ENCODE measurements at places on chromosomes 16 and 17. TPM values are rescaled to one million over a fixed set of nuclear protein-coding genes. Genes with fewer than 3 reads are reported as not detected.

DNA sequence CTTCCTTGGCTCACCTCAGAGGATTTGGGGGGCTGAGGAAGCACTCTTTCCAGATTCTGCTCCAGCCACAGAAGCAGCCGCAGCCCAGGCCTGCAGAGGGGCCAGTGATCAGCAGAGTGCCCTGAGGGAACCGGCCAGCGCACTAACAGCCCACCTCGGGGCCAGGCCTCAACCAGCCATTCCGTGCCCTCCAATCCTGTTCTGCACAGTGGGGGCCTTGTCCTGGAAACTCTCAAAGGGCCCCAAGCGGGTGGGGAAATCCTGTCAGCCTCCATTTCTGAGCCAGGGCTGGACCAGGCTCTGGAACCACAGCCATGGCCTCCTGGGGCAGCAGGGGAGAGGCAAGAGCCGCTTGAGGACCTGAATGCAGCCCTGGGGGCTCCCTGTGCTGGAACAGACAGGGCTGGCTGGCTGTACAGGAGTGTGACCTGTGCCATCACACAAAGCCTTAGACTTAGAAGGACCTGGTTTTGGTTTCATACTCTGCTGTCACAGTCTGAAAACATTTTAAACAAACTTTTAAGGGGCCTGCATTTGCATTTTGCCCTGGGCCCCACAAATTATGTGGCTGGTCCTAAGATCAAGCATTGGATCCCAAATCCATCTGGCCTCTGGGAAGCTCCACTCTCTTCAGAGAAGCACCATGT, 10.0 kb downstream of the CNGB1 start:
- H3K36me3 ChIP-seq = no peaks in the 10 kb centered on the region
- no peak overlapping the region for H3K4me3 ChIP-seq
- no peaks in the 10 kb centered on the region for H3K27me3 ChIP-seq
- H3K4me1 ChIP-seq = peaks cover 3% of the 10 kb centered on the region
- DNase-seq = no peak
- no peak overlapping the region for H3K27ac ChIP-seq

DNA sequence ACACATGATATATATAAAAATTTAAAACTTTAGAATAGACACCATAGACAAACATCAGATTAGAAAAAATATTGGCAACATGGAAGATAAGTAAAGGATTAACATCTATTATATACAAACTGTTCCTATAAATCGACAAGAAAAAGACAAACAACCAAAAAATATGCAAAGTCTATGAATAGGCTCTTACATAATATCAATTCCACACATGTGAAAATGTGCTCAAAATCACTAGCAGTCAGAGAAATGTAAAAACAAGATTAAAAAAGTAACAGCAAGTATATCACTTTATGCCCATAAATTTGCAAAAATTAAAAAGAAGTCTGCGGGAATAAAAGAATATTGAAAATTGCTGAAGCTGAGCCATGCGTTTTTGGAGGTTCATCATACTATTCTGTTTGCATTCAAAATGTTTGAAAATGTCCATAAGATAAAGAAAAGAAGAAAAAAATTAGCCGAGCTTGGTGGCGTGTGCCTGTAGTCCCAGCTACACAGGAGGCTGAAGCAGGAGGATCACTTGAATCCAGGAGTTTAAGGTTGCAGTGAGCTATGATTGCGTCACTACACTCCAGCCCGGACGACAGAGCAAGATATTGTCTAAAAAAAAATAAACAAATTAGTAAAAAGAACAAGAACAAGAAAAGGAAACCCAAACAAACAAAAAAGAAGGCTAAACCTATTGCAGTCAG, 11.2 kb upstream of the ERN2 start:
- no peaks in the 10 kb centered on the region for H3K27me3 ChIP-seq
- DNase-seq = no peak
- H3K27ac ChIP-seq = no peak overlapping the region

DNA sequence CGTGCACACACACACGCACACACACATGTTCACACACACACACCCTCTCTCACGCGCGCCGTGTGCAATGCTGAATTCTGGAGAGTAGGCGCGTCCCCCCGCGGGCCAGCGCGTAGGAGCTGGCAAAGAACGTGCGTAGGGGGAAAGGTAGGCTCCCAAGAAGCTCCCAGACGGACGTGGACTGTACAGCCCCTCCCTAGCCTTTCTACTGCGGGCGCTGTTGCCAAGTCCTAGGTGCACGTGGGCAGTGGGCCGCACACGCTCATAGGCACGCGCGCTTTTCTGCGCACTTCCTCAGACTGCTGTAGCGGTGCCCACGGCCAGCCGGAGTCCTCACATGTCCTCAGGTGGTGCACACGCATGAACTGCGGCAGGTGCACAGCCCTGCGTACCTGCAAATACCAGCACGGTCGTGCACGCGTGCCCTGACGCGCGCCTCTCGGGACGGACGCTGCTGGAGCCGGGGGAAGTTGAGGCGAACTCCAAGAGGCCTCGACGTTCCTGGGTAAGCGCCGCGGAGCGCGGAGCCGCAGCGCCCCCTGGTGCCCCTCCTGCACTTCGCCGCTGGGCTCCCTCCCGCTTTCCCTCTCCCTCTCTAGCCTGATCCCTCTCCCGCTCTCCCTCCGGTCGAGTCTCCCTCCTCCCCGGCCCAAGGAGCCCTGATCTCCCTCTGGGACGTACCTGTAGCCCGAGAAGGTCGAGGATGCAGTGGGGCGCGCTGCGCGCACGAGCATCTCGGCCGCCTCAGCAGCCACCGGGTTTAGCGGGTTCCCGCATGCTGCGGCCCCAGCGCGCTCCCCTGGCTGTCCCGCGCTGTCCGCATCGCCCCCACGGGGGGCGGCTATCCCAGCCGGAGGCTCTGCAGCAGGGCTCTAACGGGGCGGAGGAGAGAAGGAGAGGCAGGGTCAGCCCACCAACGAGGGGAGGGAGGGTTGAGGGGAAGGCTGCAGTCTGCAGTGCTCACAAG, 749 bp downstream of the GRIN2A start:
- DNase-seq = peak; percentile 23
- H3K27me3 ChIP-seq = no peaks in the 10 kb centered on the region
- no peak overlapping the region for H3K4me3 ChIP-seq
- no peak overlapping the region for H3K27ac ChIP-seq

Gene TMIGD1
- not detected for total RNA-seq

Gene DPEP2
- not detected for total RNA-seq

- no peaks in the 10 kb centered on the region for H3K27me3 ChIP-seq
- peak; percentile 100 for DNase-seq
- H3K27ac ChIP-seq = peak overlapping the region; percentile 99
- H3K36me3 ChIP-seq = peaks cover 32% of the 10 kb centered on the region
- H3K4me1 ChIP-seq = peaks cover 45% of the 10 kb centered on the region
- peak overlapping the region; percentile 65 for H3K4me3 ChIP-seq
Measured at GRCh38 chr16:75305364-75306098, 54.1 kb upstream of the BCAR1 start.

GRCh38 chr17:10305398-10305797, 67.4 kb downstream of the MYH13 start:
- H3K4me1 ChIP-seq = no peaks in the 10 kb centered on the region
- no peaks in the 10 kb centered on the region for H3K36me3 ChIP-seq
- H3K27ac ChIP-seq = no peak overlapping the region
- no peak for DNase-seq
- no peaks in the 10 kb centered on the region for H3K27me3 ChIP-seq

Gene ITGAL
- total RNA-seq = not detected

Gene SMYD4
- total RNA-seq = 13.6 TPM

DNA sequence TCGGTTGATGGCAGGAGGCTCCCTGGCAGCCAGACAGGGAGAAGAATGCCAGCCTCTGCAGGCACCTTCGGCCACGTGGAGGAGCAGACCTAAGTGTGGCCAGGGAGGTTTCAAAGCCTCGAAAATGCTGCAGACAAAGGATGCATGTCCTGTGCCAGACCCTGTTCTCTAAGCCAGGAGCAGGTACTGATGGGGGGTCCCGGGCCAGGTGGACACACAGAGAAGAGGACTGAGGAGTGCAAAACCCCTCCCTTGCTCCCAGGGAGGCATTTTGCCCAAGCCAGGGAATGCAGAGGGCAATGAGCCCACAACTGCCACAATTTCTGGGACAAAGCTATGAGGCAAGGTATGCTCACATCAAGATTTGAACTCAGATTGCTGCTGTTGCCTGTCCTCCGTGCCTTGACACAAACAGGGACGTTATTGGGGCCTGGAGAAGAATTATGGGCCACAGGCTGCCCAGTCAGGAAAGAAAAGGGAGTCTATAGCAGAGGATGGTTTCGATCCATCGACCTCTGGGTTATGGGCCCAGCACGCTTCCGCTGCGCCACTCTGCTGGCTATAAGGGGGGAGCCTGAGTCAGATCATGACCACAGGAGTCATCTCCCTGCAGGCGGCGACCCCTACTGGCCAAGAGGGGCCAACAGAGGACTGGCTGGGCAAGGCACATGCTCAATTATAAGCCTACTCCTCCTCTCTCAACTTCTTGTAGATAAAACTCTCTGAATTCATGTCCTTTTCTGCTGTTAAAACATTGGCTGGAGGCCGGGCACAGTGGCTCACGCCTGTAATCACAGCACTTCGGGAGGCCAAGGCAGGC, 25.1 kb upstream of the FOXK2 start:
- H3K27ac ChIP-seq = peak overlapping the region; percentile 87
- peaks cover 39% of the 10 kb centered on the region for H3K4me1 ChIP-seq
- no peaks in the 10 kb centered on the region for H3K27me3 ChIP-seq
- peak; percentile 96 for DNase-seq
- peaks cover 10% of the 10 kb centered on the region for H3K36me3 ChIP-seq

- H3K36me3 ChIP-seq = peaks cover 12% of the 10 kb centered on the region
- H3K27me3 ChIP-seq = no peaks in the 10 kb centered on the region
- no peak overlapping the region for H3K4me3 ChIP-seq
- no peak overlapping the region for H3K27ac ChIP-seq
- DNase-seq = no peak
- H3K4me1 ChIP-seq = no peaks in the 10 kb centered on the region
Measured at GRCh38 chr17:50190603-50191358, 10.7 kb downstream of the COL1A1 start.

GRCh38 chr16:68444056-68444657, 4.2 kb downstream of the SMPD3 start:
- peak; percentile 51 for DNase-seq
- H3K27ac ChIP-seq = no peak overlapping the region
- H3K36me3 ChIP-seq = no peaks in the 10 kb centered on the region
- no peaks in the 10 kb centered on the region for H3K4me1 ChIP-seq

Gene CDC27
- total RNA-seq = 141 TPM

DNA sequence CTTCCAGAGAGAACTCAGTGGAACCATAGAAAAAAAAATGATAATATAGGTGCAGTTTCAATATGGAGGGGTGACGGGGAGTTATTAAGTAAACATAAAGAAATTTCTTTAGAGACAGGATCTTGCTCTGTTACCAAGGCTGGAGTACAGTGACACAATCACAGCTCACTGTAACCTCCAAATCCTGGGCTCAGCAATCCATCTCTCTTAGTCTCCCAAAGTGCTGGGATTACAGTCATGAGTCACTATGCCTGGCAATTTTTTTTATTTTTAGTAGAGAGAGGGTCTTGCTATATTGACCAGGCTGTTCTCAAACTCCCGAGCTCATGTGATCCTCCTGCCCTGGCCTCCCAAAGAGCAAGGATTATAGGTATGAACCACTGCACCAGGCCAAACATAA, 48.8 kb downstream of the NLRC5 start:
- no peak overlapping the region for H3K4me3 ChIP-seq
- H3K36me3 ChIP-seq = no peaks in the 10 kb centered on the region
- no peak for DNase-seq
- H3K27ac ChIP-seq = no peak overlapping the region
- no peaks in the 10 kb centered on the region for H3K4me1 ChIP-seq

GRCh38 chr16:11384184-11384955, 39.1 kb downstream of the RMI2 start:
- DNase-seq = no peak
- no peak overlapping the region for H3K4me3 ChIP-seq
- no peak overlapping the region for H3K27ac ChIP-seq
- no peaks in the 10 kb centered on the region for H3K36me3 ChIP-seq

DNA sequence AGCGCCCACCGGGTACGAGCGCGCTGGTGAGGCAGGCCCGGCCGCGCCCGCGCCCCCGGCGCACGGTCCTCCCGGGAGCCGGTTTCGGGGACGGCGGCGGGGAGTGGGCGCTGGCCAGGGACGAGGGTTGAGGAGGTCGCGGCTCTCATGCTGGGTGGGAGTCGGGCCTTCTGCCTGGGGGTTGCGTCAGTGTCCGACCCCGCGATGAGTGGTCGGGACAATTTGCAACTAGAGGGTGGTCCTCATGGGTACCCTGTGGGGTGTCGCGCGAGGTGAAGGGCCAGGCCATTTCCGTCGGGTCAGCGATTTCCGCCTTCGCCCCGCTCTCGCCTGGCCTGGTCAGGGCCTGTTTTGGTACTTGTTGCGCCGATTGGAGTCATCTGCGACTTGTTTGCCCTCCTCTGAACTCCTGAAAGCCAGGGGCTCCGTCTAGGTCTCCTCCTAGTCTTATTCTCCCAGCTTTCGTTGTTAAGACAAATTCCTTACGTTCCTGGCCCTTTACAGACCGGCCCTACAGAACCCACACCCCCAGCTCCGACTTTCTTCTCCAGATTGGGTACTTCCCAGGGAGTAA, 14.9 kb downstream of the NAA60 start:
- DNase-seq = no peak
- H3K4me3 ChIP-seq = peak overlapping the region; percentile 84
- no peaks in the 10 kb centered on the region for H3K27me3 ChIP-seq
- peaks cover 17% of the 10 kb centered on the region for H3K36me3 ChIP-seq

GRCh38 chr17:80414508-80414802, 512 bp upstream of the ENDOV start:
- peaks cover 30% of the 10 kb centered on the region for H3K4me1 ChIP-seq
- peak overlapping the region; percentile 96 for H3K27ac ChIP-seq
- H3K36me3 ChIP-seq = peaks cover 14% of the 10 kb centered on the region
- peak overlapping the region; percentile 72 for H3K4me3 ChIP-seq
- peak; percentile 10 for DNase-seq

DNA sequence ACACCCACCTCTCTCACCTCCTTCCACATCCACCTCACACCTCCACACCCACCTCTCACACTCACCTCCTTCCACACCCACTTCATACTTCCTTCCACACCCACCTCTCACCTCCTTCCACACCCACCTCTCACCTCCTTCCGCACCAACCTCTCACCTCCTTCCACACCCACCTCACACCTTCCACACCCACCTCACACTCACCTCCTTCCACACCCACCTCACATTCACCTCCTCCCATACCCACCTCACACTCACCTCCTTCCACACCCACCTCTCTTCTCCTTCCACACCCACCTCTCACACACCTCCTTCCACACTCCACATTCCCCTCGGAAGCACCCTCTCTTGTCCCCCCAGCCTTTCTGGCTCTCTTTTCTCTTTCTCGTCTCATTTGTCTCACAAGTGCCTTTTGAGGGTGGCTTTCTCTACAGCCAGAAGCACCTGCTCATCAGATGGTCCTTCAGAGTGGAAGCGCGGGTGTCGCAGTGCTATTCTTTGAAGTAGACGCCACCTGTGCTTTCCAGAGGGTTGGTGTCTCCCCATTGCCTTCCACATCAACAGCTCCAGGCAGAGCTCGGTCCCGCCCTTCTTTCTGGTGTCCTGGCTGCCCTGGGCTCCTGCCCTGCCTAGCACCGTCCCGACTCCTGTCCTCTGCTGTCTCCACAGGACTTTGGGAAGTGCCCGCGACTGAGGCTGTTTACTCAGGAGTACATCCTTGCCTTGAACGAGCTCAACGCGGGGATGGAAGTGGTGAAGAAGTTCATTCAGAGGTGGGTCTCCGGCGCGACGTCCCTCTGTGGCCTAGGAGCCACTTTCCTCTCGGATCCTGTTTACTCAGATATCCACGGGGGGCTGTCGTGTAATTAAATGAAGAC, 109.4 kb upstream of the PLCG2 start:
- no peak overlapping the region for H3K4me3 ChIP-seq
- H3K36me3 ChIP-seq = peaks cover 35% of the 10 kb centered on the region
- no peak for DNase-seq
- no peaks in the 10 kb centered on the region for H3K27me3 ChIP-seq
- H3K4me1 ChIP-seq = no peaks in the 10 kb centered on the region

GRCh38 chr17:66340720-66341119, 38.3 kb downstream of the PRKCA start:
- H3K27me3 ChIP-seq = no peaks in the 10 kb centered on the region
- H3K4me1 ChIP-seq = peaks cover 7% of the 10 kb centered on the region
- no peak for DNase-seq
- H3K4me3 ChIP-seq = no peak overlapping the region
- no peak overlapping the region for H3K27ac ChIP-seq
